ENCODE measurements at places on chromosomes 1 and 21.

DNA sequence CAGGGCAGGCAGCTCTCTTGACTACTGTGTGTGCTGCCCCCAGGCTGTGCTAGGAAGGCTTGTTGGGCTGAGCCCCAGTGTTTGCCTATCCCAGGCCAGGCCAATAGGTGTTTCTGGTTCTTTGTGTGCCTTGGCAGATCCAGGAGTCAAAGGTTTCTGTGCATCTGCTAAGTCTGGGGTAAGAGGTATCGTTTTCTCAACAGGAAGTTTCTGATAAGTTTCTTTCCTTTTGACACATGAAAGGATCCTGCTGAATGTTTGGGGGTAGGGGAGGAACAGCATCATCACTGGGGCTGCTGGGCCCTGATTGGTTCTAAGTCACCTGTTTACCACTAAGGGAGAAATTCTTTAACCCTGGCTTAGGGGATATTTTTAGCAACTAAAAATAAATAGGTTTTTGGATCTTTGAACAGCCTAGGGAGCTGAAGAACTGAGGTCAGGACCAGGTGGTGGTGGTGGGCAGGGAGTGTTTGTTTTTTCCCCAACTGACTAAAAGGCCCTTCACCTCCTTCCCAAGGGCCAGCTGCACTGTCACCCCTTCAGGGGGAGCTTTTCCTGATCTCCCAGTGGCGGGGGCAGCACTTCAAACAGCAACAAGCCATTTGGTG, 85.1 kb downstream of the KCNN3 start:
- no peak for DNase-seq

- no peak for DNase-seq
Observed at GRCh38 chr1:114455102-114455785, 55.8 kb downstream of the TRIM33 start.

DNA sequence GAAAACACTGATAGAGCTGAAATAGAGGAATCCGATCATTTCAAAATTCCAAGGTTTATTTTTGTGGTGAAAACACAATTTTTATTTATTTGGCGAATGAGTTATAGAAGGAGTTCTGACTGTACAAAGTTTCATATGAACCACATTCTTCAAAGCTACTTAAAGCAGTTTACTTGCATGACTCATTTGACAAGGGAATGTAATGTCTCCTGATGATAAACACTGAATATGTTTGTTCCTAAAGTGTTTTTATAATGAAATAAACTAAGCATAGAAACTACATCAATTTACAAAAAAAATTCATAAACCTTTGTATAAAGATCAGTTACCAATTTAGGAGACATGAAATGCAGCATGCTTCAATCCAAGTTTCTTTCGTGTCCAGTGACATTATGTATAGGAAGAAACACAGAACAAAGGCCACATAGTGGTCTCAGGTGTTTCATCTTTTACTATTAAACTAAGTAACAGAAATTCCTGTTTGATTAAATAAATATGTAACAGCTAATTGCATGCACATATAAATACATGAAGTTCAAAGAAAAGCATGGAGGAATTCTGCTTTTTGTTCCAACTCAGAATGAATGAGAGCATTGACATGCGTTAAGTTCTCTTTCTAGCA, 2.5 kb downstream of the PRKACB start:
- DNase-seq, result peak; percentile 70

DNA sequence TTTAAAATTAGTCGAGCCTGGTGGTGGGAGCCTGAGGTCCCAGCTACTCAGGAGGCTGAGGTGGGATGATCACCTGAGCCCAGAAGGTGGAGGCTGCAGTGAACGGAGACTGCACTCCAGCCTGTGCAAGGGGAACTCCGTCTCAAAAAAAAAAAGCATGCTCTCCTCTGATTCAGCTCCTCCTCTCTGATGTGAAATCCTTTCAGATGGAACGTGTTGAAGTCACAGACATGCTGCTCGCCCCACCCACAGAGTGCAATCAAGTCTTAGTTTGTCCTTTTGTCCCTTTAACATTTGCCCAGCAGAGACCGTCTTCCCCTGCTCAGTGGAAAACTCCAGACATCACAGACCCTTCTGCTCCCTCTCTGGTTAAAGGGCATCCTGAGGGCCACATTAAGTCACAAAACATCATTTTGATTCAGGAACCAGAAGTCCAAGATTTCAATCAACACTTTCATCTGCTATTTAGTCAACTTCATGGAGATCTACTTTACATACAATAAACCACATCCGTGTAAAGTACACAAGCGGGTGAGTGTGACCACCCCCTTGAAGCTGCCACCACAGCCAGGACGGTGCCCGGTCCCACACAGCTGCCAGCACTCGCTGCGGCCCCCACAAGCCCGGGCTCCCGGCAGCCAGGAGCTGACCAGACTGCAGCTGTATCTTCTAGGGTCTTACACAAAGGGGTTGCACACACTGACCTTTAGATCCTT, 18.9 kb upstream of the RNF223 start:
- no peak for DNase-seq

GRCh38 chr1:115767403-115767802, 1.1 kb downstream of the CASQ2 start:
- no peak for DNase-seq

GRCh38 chr21:44337941-44338895, 972 bp downstream of the CFAP410 start:
- DNase-seq, result peak; percentile 66

- peak; percentile 43 for DNase-seq
Observed at GRCh38 chr1:236108027-236108648, 34.2 kb upstream of the GPR137B start.

DNA sequence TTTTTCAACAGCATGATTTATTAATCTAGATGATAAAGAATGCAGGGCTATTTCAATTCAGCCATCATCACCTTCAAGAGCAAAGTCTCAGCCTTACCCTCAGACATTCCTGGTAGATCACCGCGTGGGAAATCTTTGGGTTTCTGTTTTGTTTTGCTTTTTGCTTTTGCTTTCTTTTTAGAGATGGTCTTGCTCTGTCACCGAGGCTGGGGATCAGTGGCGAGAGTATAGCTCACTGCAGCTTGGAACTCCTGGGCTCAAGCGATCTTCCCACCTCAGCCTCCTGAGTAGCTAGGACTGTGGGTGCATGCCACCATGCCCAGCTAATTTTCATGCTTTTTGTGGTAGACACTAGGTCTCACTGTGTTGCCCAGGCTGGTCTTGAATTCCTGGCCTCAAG, 289.7 kb downstream of the AJAP1 start:
- no peak for DNase-seq

GRCh38 chr1:67708606-67709005, 23.6 kb downstream of the GADD45A start:
- DNase-seq, result no peak

- no peak for DNase-seq
Observed at GRCh38 chr21:41695513-41695912, 71.3 kb downstream of the RIPK4 start.

DNA sequence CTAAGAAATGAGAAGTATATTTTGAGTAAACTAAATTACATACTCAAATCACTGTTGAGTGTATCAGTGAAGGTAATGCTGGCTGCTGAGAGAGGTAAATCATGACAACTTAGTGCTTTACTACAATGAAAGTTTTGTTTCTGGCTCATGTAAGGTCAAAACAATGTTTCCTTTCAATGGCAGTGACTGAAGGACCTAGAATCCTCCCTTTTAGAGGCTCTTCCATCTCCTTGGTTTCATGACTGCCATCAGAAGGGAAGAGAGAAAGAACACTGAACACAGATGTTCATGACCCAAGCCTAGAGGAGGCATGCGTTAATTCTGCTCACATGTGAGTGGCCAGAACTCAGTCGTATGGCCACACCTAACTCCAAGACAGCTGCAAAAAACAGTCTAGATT, 130.6 kb downstream of the AKT3 start:
- no peak for DNase-seq

DNA sequence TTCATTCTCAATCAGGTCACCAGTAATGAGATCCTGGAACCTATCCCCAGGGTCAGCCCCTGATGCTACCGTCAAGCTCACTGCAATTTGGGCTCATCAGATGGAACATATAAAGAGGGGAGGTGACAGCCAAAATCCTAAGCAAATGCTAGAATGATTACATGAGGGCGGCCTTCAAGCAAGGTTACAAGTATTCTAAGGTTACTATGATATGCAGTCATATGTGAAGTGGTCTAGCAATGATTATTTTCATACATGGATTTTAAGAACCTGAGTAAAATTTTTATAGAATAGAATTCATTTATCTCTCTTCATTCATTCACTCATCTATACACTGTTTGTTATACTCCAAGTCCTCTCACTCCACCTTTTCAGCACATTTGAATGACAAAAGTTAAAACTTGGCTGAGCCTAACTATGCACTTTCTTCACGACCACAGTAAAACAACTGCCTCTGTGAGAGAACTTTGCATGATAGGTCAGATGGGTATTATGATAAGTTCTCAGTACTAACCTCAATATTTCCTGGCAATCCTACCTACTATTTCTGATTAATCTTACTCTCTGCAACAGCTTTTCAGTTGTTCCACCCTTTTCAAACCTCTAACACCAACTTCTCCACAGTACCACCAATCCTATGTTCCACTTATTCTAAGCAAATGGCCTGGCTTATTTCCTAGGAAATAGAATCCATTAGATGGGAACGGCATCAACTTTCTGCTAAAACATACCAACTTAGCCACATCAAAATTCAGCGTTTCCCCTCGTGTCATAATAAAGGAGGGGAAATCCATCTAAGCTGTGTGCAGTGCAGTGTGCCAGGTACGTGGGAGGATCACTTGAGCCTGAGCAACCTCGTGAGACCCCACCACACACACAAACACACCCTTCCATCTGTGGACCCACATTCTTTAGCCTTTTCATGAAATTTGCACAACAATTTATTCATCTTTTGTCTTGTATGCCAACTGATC, 32.0 kb downstream of the LHX9 start:
- no peak for DNase-seq

GRCh38 chr21:46128106-46128932, 27.1 kb downstream of the FTCD start:
- DNase-seq, result no peak

DNA sequence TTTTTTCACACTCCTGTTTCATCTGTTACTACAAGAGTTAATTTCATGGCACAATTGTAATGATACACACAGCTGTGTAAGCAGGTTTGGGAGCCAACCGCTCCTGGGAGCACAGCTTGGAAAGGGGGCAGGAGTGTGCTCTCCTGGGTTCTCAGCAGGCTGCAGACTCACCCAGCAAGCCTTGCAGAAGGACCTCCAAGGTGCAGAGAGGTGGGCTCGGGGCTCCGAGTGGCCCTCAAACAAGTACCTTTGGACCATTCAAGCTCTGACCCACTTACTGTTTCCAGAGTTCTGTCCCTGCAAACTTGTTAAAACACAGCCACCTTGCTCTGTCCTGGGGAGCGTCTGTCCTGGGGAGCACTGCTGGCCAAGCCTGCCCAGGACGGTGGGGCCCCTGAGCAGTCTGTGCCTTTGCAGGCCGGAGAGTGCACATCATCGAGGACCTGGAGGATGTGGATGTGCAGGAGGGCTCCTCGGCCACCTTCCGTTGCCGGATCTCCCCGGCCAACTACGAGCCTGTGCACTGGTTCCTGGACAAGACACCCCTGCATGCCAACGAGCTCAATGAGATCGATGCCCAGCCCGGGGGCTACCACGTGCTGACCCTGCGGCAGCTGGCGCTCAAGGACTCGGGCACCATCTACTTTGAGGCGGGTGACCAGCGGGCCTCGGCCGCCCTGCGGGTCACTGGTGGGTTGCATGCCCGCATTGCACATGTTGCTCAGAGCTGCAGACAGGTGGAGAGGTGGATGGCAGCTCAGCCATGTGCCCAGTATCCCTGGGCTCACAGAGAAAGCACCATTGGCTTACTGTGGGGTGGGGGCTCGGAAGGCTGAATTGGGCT, 78.0 kb downstream of the OBSCN start:
- DNase-seq, result no peak

- no peak for DNase-seq
Observed at GRCh38 chr1:98030976-98031375, 110.1 kb upstream of the DPYD start.

DNA sequence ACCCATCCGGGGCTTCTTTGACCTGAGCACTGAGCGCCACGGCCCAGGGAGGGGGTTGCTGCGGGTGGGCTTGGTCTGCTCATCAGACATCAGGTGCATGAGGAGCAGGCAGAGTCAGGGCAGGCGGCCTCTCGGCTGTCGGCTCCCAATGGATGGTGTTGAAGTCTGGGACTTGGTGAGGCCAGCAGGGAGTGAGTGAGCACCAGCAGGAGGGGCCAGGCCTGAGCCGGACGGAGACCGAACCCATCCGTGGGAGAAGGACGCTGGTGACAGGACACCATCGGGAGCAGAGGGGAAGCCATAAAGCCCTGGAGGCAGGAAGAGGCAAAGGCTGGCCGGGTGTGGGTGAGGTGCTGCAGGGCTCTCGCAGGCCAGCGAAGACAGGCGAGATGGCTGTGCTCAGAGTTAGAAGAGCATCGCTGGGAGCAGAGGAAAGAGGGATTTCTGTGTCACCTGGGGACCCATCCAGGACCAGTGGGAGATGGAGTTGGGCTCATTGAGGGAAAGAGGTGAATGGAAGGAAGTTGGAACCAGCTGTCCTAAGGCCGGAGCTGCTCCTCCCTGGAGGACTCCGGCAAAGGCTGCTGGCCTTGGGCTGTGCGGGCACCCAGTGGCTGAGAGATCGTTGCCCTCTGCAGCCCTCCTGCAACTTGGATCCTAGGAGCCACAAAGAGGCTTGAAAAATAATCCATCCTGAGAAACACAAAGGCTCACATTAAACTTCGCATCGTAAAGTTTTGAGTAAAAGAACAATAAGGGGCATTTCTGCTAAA, 49.9 kb downstream of the PDE9A start:
- DNase-seq, result no peak

DNA sequence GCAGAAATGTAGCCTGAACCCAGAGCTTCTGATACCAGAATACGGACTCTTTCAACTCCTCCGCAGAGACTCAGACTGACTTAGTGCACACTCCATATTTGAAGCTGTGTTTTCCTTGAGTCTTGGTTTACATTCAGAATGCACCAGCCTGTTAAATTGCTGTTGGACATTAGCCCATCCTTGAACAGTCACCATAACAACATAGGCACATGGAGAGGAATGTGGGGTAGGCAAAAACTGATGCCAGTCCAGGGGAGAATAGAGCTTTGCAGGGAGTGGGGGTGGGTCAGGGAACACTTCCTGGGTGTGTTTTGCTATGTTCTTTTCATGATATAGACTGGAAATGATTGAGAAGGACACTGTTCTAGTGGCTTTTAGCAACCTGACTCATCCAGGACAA, 76.3 kb upstream of the CACNA1E start:
- no peak for DNase-seq

GRCh38 chr1:202242080-202242419, 48.5 kb downstream of the LGR6 start:
- no peak for DNase-seq

DNA sequence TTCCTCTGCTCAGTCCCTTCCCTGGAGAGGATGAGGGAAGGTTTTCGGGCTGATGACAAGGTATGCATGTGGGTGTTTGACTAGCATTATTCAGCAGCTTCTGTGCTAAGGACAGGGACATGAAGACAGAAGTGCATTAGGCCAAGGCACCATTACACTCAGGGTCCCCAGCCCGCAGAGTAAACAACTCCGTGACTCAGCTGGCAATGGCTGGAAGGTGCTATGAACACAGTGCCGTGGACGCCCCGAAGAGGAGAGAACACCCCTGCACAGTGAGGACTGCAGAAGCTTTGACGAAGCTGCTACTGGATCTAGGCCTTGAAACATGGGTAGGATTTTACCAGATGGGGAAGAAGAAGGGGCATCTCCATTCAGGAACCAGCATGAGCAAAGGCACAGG, 13.7 kb upstream of the EPS8L3 start:
- DNase-seq, result no peak

GRCh38 chr1:192158181-192158580, at the start of gene RGS18:
RGS18 (plus strand) TSS chr1:192158462; CDS start chr1:192158638, 176 bp downstream.
- DNase-seq, result peak; percentile 38

Measured in adipocyte (in vitro differentiated cells).